ENCODE measurements at places on chromosomes 12 and 14.
A peak's percentile ranks its signal among the peaks of the same experiment; 100 is the strongest.

DNA sequence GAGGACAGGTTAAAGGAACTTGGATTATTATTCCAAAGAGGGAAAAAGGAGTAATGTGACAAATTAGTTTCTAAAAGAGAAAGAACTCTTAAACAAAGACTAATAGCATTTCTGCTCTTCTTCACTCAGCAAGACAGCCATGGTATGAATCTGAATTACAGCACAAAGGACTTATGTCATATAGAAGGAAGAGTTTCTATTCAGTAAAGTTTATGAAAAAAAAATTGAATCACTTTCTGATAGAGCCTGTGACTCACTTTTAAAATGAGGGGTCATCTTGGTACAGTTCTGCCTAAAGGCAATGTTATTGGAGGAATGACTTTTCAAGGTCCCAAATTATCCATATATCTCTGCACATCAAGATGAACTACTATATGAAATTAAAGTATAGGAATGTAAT is 101.7 kb downstream of the DUSP6 start:
- no peak for DNase-seq

DNA sequence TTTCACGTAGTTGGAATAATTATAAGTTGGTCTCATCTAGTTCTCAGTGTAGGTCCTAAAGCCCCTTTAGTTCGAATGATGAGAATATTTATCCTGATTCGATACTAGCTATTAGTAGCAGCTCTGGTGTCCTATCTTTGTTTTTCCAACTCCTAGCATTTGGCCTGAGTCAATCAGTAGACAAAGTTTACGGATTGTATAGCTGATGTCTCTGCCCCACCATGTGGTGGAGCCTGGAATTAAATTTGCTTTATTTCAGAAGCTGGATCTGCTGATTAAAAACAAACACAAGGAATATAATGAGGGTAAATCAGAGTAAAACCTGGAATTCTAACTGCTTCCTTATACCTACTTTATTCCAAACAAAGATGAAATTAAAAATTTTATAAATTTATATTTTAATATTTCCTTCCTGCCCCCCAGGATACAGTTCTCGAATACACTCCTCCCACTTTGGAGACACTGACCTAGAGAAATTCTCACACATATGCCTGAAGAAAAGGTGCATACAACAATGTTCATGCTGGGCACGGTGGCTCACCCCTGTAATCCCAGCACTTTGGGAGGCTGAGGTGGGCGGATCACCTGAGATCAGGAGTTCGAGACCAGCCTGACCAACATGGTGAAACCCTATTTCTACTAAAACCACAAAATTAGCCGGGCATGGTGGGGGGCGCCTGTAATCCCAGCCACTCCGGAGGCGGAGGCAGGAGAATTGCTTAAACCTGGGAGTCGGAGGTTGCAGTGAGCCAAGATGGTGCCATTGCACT is 7.6 kb upstream of the BRMS1L start:
- DNase-seq = peak; percentile 60

- no peak for DNase-seq
Measured at GRCh38 chr14:22070119-22070982, 396.7 kb upstream of the OR4E1 start.

DNA sequence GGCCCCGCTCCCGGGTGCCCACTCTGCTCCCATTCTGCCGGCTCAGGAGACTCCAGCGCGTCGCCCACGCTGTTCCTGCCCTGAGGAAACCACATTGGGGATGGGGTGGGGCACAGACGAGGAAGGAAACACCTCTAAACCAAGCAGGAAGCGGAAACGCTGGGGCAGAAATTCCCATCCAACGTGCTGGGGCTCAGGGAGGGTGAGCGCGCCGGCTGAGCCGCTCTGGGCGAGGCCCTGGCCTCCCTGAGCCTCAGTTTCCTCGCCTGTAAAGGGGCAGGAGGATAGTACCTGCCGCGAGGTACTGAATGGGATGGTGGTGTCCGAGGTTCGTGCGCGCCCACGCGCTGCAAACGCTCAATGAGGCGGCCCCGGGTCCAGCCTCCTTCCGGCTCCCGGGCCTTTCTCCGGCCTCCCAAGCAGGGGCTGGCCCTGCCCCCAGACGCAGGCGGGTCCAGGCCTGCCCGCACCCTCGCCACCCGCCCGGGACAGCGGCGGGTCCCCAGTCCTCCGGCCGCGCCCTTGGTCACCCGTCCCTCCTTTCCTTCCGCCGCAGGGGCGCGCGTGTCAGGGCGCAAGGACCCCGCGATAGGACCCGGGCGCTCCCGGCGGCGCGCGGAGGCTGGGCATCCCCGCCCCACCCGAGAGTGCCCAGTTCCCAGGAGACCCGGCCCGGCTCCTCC is 673 bp downstream of the BEGAIN start:
- DNase-seq = no peak

GRCh38 chr12:96989916-96990315 is 82.9 kb downstream of the NEDD1 start:
- peak; percentile 23 for DNase-seq

- DNase-seq = peak; percentile 3
Measured at GRCh38 chr12:55019784-55020183, at the start of gene NEUROD4. Gene NEUROD4 (plus strand): TSS chr12:55019974. CDS start chr12:55026440, 6,466 bp downstream.

DNA sequence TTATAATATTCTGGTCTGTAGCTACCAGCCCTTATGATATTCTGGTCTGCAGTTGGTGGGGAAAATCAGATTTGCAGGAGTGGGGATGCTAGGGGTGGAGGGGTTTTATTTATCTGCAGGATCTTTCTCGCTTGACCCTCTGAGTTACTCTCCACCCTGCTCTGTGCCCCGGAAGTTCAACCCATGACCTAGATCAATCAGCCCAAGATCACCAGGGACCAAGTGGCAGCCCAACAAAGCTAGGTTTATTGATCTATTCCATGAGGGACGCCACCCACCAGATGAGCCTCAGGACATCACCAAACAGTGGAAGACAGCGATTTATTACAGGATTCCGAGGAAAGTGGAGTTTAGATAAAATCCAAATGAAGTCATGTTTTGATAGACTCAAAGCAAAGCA is 25.8 kb upstream of the C12orf76 start:
- DNase-seq = no peak

- DNase-seq = no peak
Measured at GRCh38 chr12:27293463-27293862, 39.2 kb upstream of the BMAL2 start.

DNA sequence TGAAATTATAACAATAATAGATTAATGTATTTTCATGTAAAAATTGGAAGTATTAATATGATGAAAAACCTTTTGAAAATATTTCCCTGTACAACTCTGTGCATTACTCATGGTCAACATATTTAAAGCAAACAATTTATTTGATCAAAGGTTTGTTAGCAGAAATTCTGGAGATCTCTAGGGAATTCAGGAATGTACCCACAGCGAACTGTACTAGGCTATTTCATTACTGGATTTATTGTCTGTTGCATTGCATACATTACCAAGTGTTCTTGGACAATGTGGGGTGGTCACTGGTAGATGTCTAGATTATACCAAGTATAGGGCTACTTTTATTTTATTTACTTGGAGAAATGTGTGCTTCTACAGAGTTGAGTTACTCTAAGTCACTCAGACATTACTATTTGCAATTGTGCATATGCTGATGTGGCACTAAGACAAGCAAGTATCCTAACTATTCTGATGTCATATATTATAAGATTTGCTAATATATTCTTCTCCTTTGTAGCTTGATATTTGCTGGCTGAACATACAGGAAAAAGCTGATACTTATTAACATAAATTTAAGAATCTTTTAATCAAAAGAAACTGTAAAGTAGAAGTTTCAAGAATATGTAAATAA is 323.3 kb downstream of the CCER1 start:
- no peak for DNase-seq

- no peak for DNase-seq
Measured at GRCh38 chr14:103533999-103534575, 5.1 kb downstream of the TRMT61A start.

DNA sequence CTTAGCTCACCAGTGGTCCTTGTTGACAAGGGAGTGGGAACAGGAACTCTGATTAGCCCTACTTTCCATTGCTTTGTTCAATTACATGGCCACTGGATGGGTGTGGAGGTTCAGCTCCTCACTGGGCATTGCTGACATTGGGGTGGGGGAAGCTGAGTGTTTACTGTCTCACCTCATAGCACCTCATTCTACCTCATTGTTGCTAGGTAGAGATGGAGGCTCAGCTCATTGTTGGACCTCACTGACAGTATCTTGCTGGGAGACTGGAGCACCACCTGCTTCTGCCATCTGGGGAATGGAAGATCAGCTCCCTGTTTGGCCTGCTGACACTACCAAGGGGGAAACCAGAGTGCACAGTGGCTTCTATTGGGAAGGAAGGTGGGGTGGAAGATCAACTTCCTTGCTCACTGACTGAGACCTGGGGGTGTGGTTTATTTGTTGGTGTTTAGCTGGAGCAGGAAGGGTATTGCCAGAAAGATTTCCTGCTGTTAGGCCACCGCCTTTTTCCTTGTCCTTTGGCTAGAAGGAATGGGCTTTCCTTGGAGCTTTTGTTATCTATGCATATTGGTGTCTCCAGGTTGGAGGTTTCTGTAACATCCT is 1.3 kb upstream of the OR4E2 start:
- no peak for DNase-seq

- peak; percentile 88 for DNase-seq
Measured at GRCh38 chr14:23055621-23056144, 1.6 kb downstream of the CDH24 start.

DNA sequence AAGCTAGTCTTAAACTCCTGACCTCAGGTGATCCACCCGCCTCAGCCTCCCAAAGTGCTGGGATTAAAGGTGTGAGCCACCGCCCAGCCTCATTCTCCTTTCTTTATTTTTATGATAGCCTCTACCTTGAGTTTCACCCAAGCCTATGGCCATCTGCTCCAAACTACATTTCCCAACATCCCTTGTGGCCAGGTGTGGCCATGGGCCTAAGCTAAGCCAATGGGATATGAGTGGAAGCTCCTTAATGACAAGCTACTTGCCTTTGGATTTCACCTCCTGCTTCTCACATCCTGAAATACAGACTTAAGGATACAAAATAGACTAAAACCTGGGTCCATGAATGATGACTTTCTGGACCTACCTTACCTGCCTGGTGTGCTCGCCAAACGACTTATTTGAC is 46.2 kb downstream of the DPF3 start:
- DNase-seq = no peak

All from SK-N-DZ (cell line).